ENCODE measurements at places on chromosomes 3 and 15.

DNA sequence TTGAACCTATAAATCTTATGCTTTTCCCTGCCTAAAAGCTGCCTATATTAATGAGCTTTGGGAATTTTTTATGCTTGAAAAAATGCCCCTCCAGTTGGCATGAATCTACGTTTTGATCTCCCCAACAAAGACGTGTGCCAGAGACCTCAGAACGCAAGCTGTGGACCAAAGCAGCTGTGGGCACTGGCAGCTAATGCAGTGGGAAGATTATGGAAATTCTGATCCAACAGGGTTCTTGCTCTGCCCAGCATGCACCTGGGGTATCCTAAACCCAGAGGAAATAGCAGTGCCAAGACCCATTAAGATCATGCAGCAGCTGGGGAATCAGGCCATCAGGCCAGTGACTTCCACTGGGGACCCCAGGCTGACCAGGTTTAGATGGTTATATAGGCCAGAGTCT lies 423.0 kb downstream of the ZBBX start:
- no peak for DNase-seq

- no peak for DNase-seq
These were observed 28.2 kb upstream of the DNAJC19 start for GRCh38 chr3:181017690-181018089.

DNA sequence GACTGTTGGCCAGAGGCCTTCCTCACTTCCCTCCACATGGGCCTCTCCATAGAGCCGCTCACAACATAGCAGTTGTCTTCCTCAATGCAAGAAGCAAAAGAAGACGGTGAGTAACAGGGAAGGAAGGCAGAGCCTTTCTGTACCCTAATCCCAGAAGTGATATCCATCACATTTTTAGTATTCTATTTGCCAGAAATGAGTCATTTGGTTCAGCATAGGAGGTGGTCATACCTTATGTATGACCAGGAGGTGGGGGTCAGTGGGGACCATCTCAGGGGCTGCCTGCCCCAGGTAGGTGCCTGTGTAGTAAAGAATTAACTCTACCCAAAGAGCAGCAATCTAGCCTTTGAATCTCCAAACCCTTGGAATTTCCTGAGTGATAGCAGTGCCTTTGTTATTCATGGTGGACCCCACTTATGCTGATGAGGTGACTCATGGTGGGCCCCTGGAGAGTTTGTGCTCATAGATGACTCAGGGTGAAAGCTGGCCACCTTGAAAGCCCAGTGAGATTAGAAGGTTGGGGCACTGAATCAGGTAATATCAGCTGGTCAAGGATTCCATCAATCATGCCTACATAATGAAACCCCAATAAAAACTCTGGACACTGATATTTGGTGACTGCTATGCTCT lies 323.9 kb upstream of the IGF1R start:
- DNase-seq, result no peak

DNA sequence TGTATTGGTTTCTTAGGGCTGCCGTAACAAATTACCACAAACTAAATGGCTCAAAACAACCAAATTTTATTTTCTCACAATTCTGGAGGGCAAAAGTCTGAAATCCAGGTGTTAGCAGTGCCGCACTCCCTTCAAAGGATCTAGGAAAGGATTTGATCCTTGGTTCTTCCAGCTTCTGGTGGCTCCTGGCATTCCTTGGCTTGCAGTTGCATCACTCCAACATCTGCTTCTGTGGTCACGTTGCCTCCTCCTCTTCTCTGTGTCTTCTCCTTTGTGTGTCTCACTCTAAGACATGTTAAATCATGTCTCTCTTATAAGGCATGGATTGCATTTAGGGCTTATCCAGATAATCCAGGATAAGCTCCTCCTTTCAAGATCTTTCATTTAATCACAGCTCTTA lies 262.2 kb downstream of the MEX3B start:
- DNase-seq, result no peak

DNA sequence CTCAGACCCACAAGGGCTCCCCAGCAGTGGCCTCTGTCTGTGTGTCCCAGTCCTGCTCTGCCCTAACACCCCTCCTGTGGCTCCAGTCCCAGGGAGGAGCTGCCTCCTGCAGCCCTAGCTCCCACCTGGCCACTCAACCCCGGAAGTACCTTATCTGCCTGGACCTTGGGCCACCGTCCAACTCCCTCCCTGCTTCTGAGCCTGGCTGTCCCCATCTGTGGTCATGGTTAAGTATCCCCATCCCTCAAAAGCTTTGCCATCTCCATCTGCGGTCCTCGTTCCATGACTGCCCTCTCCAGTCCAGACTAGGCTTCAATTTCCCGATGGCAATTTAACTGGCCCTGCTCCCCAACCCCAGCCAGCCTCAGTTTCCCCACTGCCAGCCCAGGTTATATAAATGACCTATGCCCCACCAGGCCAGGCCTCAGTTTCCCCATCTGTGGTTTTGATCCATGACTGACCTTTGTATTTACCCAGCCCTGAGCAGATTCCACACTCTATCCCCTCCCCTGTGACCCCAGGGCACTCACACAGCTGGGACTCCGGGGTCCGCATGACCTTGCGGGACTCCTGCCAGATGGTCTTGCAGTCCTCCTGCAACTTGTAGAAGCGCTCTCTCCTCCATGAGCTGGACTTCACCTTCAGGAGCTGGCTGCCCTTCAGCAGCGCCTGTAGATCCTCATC lies 9.6 kb downstream of the PLCD1 start:
- DNase-seq, result no peak

DNA sequence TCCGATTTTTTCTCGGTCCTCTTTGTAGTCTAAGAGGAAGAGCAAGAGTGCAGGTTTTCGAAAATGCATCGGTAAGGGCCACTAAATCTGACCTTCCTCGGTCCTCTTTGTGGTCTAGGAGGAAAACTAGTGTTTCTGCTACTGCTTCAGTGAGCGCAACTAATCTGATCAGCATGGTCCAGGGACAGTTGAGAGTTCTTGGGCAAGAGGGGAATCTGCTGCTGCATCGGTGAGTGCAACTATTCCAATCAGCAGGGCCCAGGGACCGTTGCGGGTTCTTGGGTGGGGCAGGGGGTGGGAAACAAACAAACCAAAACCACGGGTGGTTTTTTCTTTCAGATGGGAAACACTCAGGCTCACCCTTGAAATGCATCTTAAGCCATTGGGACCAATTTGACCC lies 10.5 kb upstream of the OSBPL11 start:
- DNase-seq, result no peak

- no peak for DNase-seq
These were observed 6.6 kb upstream of the CCR8 start for GRCh38 chr3:39322936-39323335.

GRCh38 chr3:49647741-49648140 lies 26.4 kb upstream of the APEH start:
- DNase-seq, result no peak

GRCh38 chr15:48573780-48574179 lies 71.7 kb downstream of the FBN1 start:
- no peak for DNase-seq

- no peak for DNase-seq
These were observed 109.0 kb downstream of the CGGBP1 start for GRCh38 chr3:87949879-87950208.

- DNase-seq, result no peak
These were observed 426.8 kb downstream of the MECOM start for GRCh38 chr3:169236662-169237186.

- DNase-seq, result no peak
These were observed 32.1 kb upstream of the RPS17 start for GRCh38 chr15:82572311-82572710.

All from activated CD8-positive, alpha-beta memory T cell treated with anti-CD3 and anti-CD28 coated beads for 1 hour (primary cell).